ENCODE measurements at places on chromosomes 16 and 17.

DNA sequence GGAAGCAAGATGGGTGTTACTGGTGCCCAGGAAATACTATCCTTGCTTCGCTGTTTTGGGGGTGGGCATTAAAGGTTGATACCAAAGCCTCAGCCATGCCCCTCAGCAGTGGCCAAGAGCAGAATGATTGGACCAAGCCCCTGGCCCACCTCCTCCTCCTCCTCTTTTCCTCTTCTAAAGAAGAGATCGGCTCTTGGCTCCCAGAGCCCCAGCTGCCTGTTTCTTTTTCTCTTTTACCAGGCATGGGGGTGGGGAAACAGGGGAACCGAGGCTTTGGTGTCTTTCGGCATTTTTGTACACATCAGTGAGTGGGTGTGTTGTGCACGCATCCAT is 5.8 kb downstream of the THRA start:
- DNase-seq = peak; percentile 68

DNA sequence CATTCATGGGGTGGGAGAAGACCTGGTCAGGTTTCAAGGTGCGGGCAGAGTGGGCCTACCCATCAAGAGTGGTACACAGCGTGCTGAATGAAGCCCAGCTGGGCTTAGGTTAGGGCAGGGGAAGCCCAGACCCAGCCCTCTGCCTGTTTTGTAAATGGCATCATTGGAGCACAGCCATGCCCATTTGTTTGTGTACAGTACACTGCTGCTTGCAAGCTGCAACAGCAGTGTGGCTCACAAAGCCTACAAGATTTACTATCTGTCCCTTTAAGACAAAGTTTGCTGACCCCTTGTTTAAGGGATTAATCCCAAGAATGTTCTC is 230.1 kb upstream of the TNRC6C start:
- peak; percentile 84 for DNase-seq

GRCh38 chr17:17856386-17856785 is 19.6 kb upstream of the SREBF1 start:
- DNase-seq = no peak

GRCh38 chr16:57616241-57616640 is 12.2 kb upstream of the ADGRG1 start:
- DNase-seq = no peak

DNA sequence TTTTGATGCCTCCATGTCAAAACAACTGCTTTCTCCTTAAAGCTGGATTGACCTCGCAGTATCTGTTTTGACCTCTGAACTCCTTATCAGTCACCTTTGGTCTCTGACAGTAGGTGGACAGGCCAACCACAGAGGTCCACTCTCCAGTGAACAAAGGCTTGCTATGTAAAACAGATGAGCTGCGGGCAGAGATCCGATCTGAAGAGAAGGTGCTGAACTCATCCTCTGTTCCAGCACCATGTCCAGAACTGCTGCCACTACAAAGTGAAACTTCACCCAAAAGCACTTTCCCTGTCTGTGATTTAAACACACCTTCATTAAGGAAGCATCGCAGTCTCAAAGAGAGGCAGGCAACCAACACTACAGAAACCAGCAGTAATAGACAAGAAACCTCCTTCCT is 117.3 kb upstream of the CORO6 start:
- no peak for DNase-seq

- DNase-seq = peak; percentile 10
Measured at GRCh38 chr17:19727501-19728078, 11.2 kb upstream of the SLC47A2 start.

GRCh38 chr16:83143788-83144187 is 517.0 kb downstream of the CDH13 start:
- DNase-seq = no peak

DNA sequence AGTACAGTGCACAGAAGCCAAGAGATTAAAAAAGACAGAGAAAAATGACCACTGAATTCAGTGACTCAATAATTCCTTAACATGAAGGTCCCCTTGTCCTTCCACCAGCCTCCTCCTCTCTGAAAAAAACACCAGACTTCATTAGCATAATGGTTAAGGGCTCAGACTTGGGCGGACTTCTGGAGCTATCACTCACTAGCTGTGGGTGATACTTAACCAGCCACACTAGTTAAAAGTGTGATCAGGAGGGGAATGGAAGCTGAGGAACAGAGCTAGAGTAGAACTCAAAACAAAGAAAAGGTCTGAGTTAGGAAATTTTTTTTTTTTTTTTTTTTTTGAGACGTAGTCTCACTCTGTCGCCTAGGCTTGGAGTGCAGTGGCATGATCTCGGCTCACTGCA is 23.2 kb downstream of the ZNF652 start:
- DNase-seq = no peak

GRCh38 chr16:21626659-21627277 is 25.6 kb downstream of the IGSF6 start:
- DNase-seq = no peak

- DNase-seq = no peak
Measured at GRCh38 chr17:15341385-15341849, at the start of gene TEKT3. Gene TEKT3 (minus strand): TSS chr17:15341597. CDS start chr17:15331585, 10,012 bp downstream.

- no peak for DNase-seq
Measured at GRCh38 chr17:79491006-79491405, 119.8 kb downstream of the RBFOX3 start.

DNA sequence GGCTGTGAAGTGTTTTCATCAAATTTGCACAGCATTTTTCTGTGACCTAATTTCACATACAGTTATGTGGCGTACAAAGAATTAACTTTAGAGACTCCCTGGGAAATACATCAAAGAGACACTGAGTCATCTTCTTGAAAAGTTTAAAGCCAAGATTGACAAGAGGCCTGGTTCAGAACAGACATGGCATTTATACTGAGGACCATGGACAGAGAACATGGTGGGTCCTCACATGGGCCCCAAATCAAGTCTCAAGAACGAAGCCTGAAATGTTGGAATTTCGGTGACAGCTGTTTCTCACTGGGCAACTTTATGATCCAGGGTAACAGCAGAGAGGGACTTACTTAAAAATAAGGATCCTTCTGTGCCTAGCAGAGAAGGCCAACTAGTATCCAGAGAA is 311.5 kb upstream of the KCNJ16 start:
- DNase-seq = no peak

GRCh38 chr17:78555746-78556401 is 21.3 kb downstream of the DNAH17 start:
- DNase-seq = no peak

GRCh38 chr17:58246104-58246740 is 7.8 kb downstream of the LPO start:
- no peak for DNase-seq
